ENCODE measurements at places on chromosomes 1 and 21.

DNA sequence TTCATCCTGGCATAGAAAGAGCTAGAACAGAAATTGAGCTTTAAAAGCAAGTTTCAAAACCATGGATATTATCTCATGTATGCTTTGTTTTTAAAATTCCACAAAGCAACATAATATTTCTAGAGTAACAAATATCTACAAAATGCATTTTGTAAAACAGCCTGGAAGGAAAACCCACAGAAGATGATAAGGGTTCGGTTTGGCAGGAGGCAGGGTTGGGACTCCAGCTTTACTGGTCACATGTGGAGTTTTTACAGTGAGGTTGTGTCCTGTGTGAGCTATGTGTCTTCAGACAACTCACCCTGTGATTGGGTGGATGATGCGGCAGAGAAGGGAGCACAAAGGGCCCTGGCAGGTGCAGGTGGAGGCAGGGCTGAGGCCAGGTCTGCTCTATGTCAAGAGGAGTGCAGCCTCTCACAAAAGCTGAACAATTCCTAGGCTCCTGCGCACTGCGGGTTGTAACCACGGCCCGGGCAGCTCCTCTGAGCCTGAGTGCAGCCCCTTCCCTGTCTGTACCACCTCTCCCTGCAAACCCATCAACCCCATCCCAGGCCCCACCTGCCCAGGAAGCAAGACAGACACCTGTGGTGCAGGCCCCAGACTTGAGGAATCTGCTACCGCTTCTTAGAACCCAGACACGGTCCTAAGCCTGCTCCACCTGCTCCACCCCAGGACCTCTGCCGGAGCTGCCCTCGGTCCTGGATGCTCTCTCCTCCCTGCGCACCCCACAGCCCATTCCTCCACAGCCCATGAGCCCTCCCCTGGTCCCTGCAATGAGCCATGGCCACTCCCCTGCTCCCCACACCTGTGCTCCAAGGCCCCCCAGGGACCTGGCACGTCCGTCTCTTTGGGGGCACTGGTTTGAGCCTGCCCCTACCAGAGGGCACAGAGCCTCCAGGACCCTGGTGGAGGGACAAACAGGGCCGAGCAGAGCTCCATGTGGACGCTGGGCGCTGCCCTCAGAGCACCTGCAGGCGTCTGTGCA lies 2.8 kb upstream of the COL18A1 start:
- DNase-seq: peak; percentile 4

DNA sequence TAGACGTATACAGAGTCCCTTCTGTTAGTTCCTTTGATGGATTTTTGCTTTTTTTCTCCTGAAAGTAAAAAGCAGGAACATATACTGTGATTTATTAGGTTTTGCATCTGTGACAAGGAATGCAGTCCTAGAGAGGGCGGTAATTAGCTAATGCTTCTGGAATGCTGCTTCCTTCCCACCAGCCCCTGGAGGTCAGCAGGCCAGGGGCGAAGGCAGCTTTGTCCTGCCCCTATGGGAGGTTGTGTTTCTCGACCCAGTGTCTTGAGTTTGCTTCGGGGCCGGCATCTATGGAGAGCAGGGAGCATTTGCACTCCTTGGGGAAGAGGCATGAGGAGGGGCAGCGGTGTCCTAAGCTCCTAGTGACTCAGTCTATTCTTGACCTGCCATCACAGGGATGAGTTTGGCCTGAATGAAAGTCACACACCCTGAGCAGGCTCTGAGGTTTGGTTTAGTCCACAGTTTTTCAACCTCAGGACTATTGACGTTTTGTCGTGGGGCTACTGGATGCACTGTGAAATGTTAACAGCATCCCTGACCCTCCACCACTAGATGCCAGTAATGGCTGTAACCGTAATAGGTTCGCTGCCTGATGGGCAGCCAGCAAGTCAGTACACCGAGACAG lies 85.0 kb upstream of the KCNJ15 start:
- DNase-seq: no peak

GRCh38 chr1:30085811-30086770 lies 637.3 kb downstream of the MATN1 start:
- no peak for DNase-seq

GRCh38 chr1:22877112-22877915 lies 95.4 kb downstream of the LACTBL1 start:
- DNase-seq: no peak

DNA sequence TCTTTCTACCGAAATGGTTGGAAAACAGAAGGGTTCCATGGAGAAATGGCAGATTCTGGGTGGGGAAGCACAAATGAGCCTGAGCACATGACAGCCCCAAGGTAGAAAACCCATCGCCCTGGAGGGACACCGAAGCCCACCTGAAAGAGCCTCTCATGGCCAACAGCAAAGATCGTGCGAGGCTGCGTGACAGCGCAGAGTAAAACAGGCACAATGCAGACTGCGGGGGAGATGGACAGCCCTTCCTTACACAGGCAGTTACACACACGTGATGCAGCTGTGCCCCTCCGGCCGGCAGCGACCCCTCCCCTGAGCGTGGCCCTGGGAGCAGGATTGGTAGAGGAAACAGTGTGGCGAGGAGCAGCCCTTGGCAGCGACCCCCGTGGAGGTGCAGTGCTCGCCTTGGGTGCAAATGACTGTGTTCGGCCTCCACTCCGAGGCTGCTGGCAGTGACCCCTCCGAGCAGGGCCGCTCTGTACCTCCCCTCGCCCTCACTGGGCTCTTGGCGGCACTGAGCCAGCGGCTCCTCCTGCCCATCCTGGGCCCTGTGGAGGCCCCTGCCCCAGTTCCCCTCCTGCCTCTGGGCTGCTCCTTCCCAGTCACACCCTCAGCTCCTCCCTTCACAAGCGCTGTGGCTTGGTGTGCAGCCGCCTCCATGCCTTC lies 120.9 kb upstream of the COL6A1 start:
- no peak for DNase-seq

DNA sequence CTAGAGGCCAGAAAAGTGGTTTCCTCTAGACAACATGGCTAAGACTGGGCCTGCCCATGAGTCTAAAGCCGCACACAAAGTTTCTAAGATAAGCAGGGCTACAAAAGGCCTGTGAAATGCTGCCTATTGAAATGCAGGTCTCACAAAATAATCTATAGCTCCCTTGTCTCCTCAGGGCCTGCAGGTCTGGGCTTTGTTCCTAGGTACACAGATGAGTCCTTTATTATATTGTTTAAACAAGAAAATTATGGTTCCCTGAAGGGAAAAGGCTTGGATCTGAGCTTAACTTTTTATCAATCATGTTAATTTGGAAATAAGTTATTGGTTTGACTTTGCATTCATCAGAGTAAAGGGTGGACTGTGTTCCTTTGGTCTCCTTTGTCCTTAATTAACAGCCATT lies 413.4 kb upstream of the BEND5 start:
- DNase-seq: no peak

DNA sequence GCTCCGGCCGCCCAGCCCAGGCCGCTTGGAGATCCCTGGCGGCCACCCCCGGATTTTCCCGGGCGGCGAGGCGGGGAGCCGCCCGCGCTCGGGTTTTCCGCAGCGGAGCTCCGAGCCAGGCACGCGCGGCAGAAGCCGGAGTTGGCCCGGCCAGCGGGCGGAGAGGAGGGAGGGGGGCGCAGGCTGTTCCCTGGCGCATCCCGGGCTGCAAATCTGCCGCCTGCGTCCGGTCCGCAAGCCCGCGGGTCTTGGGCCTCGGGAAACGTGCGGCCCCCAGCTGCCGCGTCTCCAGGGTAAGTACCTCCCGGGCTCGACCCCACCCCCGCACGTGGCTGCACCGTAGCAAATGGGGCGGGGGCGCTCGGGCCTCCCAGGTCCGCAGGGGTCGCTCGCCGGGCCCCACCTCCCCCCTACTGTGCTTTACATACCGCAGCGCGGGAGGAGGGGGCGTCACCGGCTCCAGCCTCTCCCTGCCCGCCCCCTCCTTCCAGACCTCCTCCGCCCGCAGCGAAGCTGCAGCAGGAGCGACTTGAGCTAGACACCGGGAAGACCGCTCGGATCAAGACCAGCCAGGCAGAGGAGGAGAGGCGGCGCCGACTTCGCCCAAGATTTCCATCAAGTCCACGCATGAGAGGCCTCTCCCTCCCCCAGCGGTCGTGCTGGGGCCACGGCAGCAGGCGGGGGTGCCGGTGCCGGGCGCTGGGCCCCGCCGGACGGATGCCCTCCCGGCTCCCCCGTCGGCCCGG lies 1.6 kb downstream of the TMEM200B start:
- no peak for DNase-seq

DNA sequence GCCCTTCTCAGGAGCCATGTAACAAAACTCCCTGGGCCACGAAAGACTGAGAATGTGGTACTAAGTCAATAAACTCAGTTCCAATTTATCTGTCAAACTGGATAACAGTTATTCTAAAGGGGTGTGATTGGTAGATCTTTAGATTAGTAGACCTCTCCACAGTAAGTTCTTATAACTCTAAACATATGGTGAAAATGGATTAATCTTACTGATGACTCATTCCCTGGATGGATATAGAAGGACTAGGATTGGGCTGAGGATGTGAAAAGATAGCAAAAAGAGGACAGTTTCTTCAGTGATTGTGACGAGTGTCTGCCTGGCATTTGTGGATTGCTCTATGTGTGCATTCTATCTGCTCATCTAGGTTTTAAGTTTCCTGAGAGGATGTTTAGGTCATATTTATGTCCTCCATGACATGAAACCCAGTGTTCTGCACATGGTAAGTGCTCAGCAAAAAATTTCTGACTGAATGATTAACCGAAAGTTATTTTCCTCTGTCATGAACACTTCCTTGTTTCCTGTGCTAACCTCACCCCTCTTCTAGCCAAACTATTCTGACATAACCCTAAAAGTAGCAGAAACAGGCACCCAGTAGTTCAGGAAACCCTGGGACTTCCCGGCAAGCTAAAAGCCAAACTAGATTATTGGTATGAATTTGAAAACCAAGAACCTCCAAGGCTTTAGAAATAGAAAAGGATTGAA lies 397.5 kb upstream of the PLXNA2 start:
- no peak for DNase-seq

- DNase-seq: no peak
Observed at GRCh38 chr1:33973799-33974545, 110.1 kb downstream of the HMGB4 start.

GRCh38 chr1:12172042-12172851 lies 5.5 kb downstream of the TNFRSF1B start:
- DNase-seq: peak; percentile 50

DNA sequence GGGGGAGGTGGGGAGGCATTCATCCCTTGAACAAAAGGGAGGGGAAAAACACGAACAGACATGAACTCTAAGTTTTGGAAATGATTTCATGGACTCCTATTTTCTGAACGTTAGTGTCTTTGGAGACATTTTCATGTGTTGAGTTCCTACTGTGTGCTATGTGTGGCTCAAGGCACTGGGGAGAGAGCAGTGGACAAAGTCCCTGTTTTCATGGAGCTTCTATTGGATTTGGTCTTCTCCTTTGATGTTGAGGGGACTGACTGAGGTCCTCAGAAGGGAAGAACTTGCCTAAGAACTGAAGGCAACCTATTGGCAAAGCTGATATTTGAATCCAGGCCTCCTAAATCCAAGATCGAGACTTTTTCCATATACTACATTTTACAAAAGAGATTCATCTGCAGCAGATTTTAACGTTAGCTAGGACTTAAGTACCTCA lies 30.4 kb downstream of the JUN start:
- DNase-seq: no peak

- no peak for DNase-seq
Observed at GRCh38 chr1:110752941-110753725, 78.4 kb upstream of the KCNA3 start.

GRCh38 chr1:206766251-206766856 lies 4.2 kb upstream of the IL19 start:
- DNase-seq: peak; percentile 83

- DNase-seq: no peak
Observed at GRCh38 chr1:212244441-212244840, 40.8 kb upstream of the PPP2R5A start.

DNA sequence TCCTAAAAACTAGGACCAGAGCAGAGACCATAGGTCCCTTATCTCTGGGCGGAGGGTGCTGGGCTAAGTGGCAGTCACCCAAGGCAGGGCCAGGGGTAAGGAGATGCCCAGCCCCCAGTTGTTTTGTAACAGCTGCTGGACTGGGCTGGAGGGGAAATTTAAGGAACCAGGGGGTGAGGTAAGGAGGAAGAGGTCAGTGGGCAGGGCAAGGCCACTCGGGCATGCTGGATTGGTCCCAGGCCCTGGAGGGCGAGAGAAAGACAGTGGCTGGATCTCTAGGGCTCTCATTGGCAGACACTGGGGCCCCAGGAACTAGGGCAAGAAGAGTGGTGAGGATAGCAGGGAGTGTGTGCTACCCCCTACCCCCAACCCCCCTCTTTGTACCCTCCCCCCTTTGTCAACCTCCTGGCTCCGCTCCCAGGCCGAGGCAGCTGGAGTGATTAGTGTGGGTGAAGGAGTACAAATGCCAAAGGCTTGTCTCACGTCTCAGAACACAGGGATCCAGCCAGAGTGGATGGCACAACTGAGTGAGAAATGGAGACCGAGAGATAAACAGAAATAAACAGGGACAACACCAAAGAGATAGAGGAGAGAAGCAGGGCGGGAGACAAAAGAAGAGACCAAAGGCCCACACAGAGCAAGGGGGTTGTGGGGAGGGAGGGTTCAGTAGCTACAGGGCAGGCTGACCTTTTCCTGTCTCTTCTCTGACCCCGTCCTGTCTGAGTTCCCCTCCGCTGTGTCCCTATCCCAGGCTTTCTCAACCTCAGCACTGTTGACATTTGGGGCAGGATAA lies 20.5 kb upstream of the THRAP3 start:
- DNase-seq: no peak

GRCh38 chr1:208595236-208595635 lies 351.1 kb upstream of the PLXNA2 start:
- DNase-seq: no peak

GRCh38 chr1:40637470-40638007 lies 27.9 kb downstream of the RIMS3 start:
- no peak for DNase-seq

DNA sequence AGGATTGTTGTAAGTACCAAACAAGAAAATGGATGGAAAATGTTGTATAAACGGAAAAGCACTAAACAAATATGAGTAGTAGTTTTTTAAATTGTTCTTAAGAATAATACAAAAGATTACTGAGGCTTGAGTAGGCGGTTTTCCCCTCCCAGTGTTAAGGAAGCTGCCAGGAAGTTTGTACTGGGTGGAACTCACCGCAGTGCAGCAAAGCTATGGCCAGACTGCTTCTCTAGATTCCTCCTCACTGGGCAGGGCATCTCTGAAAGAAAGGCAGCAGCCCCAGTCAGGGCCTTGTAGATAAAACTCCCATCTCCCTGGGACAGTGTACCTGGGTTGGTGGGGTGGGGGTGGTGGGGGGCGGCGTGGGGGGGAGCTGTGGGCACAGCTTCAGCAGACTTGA lies 58.7 kb downstream of the XCL2 start:
- no peak for DNase-seq
